ENCODE measurements at places on chromosomes 11 and 22.
A peak's percentile ranks its signal among the peaks of the same experiment; 100 is the strongest.

- no peak for DNase-seq
Measured at GRCh38 chr11:17563231-17563646, 16.2 kb downstream of the OTOG start.

GRCh38 chr11:125263268-125263790 lies 98.8 kb downstream of the PKNOX2 start:
- peak; percentile 72 for DNase-seq

DNA sequence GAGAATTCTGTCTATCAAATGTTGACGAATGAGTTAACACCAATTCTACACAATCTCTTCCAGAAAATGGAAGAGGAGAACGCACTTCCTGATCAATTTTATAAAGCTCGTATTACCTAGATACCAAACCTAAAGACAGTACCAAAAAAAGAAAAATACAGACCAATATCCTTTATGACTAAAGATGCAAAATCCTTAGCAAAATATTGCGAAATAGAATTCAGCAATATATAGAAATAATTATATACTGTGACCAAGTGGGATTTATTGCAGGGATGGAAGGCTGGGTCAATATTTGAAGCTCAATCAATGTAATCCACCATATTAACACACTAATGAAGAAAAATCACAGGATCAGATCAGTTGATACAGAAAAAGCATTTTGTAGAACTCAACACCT lies 25.6 kb downstream of the SMARCB1 start:
- DNase-seq, result no peak

DNA sequence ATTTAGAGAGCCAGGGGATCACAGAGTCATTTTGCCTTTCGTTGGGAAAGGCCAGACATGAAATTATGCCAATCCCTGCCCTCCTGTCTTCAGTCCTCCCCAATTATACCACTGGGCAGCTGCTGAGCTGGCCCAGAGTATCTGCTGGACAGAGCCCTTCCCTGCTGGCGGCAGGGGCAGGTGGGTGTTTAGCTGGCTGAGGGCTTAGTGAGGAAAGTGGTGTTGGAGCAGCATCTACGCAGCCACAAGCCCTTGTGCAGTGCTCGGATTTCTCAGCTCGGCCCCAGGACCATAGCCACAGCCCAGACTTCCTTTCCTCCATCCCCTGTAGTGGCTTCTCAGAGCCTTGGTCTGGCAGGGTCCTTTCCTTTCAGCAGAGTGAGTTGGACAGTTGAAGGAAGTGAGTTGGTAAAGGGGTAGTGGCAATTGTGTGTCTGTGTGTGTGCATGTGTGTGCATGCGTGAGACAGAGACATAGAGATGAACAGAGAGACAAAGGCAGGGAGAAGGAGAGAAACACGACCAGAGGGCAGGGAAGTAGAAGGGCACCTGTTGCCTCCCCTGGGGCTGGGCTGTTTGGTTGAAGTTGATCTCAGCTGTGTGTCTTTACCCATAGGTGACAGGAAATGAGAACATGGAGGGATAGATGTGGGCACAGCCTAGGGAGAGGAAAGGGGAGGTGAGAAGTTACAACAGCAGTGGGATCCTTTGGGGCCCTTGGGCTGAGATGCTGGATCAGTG lies 66.2 kb downstream of the GRIK4 start:
- DNase-seq, result no peak

GRCh38 chr22:44648085-44648820 lies 53.8 kb upstream of the PRR5 start:
- no peak for DNase-seq

GRCh38 chr22:47798229-47798628 lies 1035.8 kb downstream of the TBC1D22A start:
- DNase-seq, result no peak

- no peak for DNase-seq
Measured at GRCh38 chr11:65216830-65217229, 35.1 kb downstream of the CAPN1 start.
